ENCODE measurements at places on chromosomes 2 and 18.

DNA sequence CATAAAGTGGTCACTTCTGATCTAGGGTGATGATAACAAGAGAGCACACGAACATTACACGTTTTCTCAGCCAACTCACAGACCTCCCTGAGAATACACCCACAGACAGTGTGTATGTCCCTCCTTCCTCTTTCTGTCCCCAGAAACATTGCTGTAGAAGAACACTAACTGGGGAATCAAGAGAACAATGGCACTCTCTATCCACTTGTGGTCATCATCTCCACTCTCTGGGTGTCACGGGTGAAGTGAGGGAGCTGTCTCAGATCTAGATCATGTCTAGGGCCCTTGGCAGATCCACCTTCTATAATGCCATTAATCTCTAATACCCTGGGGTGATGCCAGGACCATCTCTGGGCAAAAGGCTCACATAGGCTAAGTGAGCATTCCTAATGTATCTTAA, 97.9 kb downstream of the DNER start:
- no peak for DNase-seq

GRCh38 chr2:112253261-112253815, 1.5 kb downstream of the ZC3H8 start:
- DNase-seq: peak; percentile 5

DNA sequence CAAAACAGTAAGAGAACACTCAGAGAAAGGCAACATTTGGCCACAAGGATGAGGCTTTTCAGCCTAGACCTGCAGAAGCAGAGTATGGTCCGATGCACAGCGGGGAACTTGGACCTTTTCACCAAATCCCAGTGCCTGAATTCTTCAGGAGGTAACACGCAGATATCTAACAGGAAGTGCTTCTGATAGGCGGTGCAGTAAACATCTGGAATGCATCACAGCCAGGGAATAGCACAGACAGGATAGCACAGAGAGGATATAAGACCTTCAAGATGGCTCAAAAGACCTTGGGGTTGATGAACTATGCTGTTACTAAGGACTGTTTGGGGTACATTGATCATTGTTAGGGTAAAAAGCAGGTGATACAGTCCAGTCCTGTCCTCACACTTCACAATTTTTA, 1.7 kb downstream of the TMEM127 start:
- DNase-seq: no peak

GRCh38 chr2:48330430-48330829, 199.5 kb upstream of the STON1 start:
- no peak for DNase-seq

DNA sequence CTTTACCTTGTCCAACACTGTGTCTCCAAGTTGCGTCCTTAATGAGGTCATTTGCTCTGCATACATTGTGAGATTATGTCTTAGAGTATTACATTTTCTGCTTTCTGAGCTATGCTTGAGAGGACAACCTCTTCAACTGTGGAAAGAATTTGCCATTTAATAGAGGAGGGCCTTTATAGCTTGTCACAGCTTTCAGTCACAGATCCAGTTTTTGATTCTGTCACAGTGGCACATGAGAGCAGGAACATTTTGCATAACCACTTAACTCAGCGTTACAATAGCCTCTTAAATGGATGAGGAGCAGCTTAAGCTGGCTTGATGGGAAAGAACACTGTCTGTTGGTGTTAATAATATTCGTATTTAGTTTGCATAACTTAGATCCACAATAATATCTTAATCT, 63.0 kb downstream of the RHBDD1 start:
- no peak for DNase-seq

Measured in myocyte (in vitro differentiated cells).